ENCODE measurements at places on chromosomes 2 and 18.

- no peak for DNase-seq
Observed at GRCh38 chr2:28688818-28689217, 62.8 kb upstream of the PPP1CB start.

- peak; percentile 62 for DNase-seq
Observed at GRCh38 chr2:146821836-146822316, 1023.0 kb upstream of the ACVR2A start.

DNA sequence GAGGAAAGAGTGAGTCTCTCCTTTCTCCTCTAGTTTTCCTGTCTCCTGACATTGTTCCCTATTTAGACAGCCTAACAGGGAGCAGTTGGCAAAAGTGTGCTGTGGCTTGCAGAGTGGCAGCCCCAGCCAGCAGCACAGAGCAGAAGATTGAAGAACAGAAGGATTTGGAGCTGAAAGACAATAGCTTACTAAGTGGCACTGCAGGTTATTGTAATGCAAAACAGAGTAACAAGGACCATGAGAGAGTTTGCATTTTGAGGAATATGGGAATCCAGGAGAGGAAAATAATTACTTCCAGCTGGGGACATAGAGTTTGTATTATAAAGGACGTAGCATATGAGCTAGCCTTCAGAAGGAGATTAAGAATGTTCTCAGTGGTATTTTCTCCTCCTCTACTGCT is 342.4 kb downstream of the AKAIN1 start:
- DNase-seq, result no peak

GRCh38 chr2:231909631-231910030 is 16.6 kb downstream of the NPPC start:
- DNase-seq, result no peak
